Stimulated activated CD4-positive, alpha-beta T cell treated with anti-CD3 and anti-CD28 coated beads, TNF-alpha, amount 100 ng/mL, for 1 hour (primary cell): ENCODE measurements at places on chromosomes 16 and 17.

GRCh38 chr17:38564254-38564837 lies 41.4 kb downstream of the SRCIN1 start:
- no peak for DNase-seq

- no peak for DNase-seq
Observed at GRCh38 chr16:179211-180092, 807 bp upstream of the HBQ1 start.

GRCh38 chr16:47980212-47980611 lies 175.6 kb downstream of the ABCC12 start:
- DNase-seq: no peak

- DNase-seq: no peak
Observed at GRCh38 chr16:79811541-79811940, 211.0 kb upstream of the MAF start.

GRCh38 chr17:35051579-35052240 lies 11.8 kb downstream of the RFFL start:
- DNase-seq: no peak

DNA sequence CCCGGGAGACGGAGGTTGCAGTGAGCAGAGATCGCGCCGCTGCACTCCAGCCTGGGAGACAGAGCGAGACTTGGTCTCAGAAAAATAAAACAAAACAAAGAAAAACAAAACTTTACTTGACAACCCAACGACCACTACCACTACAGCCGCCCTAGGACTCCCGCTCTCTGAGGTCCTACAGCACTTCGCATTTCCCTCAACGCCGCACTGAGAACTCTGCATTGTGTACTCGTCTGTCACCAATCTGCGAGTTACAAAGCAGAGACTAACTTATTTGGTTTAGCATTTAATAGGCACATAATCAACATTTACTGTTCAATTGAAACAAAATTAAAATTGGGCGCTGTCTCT lies 479 bp upstream of the ZNF207 start:
- no peak for DNase-seq

GRCh38 chr17:67183531-67183930 lies 61.5 kb downstream of the HELZ start:
- no peak for DNase-seq

DNA sequence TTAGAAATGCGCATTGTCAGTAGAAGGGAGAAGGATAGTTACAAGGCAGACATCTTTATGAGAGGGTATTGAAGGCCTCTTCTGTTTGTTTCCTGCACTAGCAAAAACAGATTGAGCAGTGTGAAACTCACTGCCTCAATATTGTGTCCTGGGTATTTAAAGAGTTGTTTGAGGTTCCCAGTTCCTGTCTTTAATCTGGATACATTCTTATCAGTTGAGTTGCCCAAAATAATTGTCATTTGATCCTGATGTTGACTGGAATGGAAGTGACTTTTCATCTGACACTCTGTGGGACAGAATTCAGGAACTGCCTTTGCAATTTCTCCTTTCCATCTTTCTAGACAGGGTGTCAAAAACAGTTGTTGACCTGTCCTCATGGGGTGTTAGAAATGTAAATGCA lies 1.7 kb downstream of the ATP6V0A1 start:
- DNase-seq: no peak

DNA sequence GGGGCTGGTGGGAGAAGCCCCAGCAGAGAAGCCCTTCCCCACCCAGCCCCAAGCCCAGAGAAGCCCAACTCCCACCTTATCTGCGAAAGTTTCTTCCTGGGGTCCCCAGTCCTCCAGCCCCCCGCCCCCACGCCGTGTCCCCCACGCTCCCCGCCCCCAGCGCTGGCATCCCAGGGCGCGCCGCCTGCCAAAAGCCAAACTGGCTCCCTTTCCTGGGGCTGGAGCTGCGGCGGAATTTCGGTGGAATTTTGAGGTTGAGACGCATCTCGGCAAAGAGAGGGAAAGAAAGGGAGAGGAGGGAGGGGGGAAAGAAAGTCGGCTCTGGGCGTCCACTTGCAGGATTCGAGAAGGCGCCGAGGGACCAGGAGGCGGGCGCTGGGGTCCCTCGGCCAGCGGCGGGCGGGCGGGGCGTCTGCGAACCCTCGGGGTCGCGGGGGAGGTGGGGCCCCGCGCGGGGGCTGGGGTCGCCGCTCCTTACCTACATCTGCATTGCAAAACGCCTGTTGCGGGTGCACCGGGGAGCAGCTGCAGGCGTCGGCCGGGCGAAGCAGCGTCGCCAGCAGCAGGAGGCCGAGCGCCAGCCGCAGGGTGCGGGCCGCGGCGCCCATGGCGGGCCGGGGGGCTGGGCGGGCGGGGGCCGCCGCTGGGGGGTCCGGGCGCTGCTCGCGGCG lies 571 bp downstream of the TIMP2 start:
- no peak for DNase-seq

DNA sequence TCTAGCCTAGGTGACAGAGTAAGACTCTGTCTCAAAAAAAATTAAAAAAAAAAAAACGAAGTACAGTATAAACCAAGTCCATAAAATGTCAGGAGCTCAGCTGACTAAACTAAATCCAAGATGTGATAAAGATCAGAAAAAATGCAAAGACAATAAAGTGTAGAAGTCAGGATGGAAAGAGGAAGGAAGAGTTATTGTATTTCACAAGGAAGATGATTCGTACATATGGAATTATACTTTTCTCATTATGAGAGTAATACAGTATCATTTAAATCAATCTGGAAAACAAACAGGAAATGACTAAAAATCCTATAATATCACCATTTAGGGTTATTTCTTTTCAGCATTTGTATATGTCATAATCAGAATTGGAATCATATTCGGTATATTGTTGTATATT lies 11.4 kb upstream of the APOH start:
- DNase-seq: no peak

GRCh38 chr16:86585821-86586611 lies 7.7 kb downstream of the FOXL1 start:
- no peak for DNase-seq

- DNase-seq: no peak
Observed at GRCh38 chr17:45357364-45357997, 40.7 kb upstream of the MAP3K14 start.

- no peak for DNase-seq
Observed at GRCh38 chr17:72365857-72366414, 245.1 kb downstream of the SOX9 start.

DNA sequence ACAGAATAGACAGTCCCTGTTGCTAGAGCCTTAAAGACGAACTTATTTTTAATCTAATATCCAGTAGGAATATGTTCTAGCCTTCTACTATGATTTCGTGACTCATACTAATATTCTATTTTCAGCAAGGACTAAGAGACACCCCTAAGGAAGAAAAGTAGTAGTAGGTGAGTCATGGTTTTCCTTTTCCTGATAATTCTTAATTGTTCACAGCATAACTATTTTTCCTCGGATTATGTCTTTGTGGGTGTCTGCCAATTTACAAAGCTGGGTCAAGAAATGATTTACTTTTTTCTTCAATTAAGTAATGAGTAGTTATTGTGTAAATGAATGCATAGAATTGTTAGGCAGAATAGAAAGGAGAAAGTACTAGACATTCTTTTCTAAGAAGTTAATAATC lies 292.2 kb downstream of the TOX3 start:
- no peak for DNase-seq

DNA sequence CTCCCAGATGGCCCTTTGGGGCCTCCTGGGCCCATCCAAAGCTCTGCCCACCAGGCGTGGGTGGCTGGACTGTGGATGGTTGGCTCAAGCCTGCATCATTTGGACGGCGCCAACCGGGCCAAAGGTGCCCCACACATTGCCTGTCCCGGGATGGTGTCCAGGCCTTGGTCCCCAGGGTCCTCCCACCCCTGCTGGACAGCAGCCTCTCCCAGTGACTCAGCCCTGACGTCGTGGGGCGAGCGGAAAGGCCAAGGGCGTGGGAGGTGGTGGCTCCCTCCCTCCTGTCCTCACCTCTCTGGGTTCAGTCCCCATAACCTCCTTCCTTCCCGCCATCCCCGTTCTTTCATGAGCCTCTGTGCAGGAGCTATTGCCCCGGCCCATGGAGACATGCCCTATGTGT lies 42.1 kb upstream of the DLX4 start:
- no peak for DNase-seq

GRCh38 chr16:90018297-90018651 lies 982 bp downstream of the DBNDD1 start:
- no peak for DNase-seq

GRCh38 chr17:29243792-29244191 lies 2.9 kb upstream of the CRYBA1 start:
- DNase-seq: no peak

DNA sequence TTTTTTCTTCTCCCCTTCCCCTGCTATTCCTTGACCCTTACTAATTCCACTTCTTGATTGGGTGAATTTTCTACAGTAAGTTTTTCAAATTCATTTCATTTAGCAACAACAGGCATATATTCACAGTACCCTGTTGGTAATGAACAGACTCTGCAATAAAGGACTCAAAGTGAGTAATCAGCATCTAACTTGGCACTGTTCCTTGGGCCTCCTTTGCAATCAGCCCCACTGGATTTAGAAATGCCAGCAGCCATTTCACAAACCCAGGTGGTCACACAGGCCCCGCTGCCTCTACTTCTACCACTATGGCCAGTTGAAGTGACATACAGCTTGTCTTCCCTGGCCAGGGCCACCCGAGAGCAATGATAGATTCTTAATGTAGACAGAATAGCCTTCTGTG lies 113.8 kb downstream of the CYB561 start:
- no peak for DNase-seq

DNA sequence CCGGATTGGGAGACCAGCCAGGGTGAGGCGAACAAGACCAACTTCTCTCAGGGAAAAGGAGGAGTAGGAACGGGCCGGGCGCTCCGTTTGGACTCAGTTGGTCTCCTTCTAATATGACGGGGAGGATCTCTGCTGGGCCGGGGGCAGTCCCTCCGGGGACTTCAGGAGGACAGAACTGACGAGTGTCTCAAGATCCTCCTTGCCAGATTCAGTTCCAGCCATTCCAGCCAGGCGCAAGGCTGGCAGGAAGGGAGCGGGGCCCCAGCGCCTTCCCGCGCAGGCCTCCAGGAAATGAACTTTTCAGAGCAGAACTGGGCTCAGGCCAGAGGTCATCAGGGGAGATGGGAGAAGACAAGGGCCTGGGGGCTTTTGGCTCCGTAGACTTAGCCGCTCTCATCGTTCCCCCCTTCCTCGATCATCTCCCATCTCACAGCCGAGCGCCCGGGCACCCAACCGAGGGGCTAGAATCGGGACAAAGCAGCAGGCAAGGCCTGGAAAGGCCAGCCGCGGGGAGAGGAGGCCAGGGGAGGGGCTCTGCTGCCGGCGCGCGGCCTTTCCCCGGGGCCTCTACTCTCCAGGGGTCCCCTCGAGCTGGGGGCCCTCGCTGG lies 1.6 kb downstream of the ZNF423 start:
- DNase-seq: no peak

- DNase-seq: no peak
Observed at GRCh38 chr16:63617990-63618763, 1503.7 kb downstream of the CDH11 start.

DNA sequence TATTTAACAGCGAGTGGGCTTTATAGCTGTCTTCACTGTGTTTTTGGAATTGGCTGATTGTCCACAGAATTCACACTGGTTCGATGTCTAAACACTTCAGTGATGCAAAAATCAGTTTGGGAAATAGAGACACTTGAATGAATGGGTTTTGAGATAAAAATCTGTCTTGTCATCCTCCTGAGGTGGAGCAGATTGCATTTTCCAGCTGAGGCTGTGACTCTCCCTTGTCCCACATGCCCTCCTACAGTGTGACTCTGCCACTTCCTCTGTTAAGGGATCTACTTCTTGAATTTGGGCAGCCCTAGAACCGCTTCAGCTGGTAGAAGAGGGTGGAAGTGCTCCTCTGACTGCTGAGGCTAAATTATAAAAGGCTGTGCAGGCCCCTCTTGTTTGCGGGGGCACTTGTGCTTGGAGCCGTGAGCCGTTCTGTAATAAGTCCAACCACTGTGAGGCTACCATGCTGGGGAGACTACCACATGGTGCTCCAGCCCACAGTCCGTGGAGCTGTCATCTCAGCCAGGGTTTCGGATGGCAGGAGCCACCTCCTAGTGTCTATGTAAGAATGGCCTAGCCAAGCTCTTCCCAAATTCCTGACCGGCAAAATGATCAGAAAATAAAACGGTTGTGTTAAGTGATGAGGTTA lies 175.9 kb downstream of the SPECC1 start:
- no peak for DNase-seq

GRCh38 chr16:65833171-65833871 lies 533.2 kb upstream of the CDH5 start:
- no peak for DNase-seq

DNA sequence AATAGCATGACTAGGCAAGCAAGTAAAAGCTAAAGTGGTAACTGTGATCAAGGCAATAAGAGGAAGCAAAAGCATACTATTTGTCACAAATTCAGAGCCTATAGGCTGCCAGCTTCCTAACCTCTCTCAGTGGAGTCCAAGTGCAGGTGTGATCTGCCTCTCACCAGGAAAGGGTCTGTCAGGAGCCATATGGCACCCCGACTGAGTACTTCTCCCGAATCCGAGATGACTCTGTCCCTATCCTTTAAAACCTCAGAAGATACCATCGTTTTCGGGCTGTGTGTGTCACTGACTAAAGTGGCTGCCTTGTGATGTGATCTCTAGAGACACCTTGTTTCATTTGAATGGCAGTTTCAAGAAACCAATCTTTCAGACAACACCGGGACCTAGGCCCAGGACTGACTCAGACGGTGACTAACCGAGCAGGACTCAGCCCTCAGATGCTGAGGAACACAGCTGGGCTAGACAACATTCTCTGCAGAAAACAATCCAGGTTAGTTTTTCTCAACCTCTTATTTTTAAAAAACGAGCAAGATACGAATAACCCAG lies 63.6 kb downstream of the SMG6 start:
- DNase-seq: no peak

DNA sequence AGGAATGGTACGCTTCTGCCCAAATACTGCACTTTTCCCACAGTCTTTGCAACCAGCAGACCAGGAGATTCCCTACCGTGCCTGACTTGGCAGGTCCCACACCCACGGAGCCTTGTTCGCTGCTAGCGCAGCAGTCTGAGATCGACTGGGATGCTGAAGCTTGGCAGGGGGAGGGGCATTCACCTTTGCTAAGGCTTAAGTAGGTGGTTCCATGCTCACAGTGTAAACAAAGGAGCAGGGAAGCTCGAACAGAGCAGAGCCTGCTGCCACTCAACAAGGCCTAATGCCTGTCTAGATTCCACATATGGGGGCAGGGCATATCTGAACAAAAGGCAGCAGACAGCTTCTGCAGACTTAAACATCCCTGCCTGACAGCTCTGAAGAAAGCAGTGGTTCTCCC lies 107.2 kb upstream of the TMEM97 start:
- no peak for DNase-seq

DNA sequence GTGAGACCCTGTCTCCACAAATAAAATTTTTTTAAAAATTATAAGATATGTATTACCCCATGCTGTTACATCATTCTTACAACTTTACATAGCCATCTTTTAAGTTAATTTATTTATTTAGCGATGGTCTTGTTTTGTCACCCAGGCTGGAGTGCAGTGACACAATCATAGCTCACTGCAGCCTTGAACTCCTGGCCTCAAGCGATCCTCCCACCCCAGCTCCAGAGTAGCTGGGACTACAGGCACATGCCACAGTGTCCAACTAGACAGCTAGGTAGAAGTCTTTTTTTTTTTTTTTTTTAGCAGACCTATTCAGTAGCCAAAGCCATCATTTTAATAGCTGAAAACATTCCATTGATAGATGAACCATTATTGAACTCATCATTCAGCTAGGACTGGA lies 92.7 kb downstream of the NDE1 start:
- no peak for DNase-seq
